ENCODE measurements at places on chromosomes 7 and 10.
A peak's percentile ranks its signal among the peaks of the same experiment; 100 is the strongest.

GRCh38 chr7:12056381-12056780 lies 154.7 kb upstream of the TMEM106B start:
- no peaks in the 10 kb centered on the region for H3K27me3 ChIP-seq
- no peak overlapping the region for H3K4me3 ChIP-seq
- H3K27ac ChIP-seq: no peak overlapping the region
- no peaks in the 10 kb centered on the region for H3K36me3 ChIP-seq

DNA sequence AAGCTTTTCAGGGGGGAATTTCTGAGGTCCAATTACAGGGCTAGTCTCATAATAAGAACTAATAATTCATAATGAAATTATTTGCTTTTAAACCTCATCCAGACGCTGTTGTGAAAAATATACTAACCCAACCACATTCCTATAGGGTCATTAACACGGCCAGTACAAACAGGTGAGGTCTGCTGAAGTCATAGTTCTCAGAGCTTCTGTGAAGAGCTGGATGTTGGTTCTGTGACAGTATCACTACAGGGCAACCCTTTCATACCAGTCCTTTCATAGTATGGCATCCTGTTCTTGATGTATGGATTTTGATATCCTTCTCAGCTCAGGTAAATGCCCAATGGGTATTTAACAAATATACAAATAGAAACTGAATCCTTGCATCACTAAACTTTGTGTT lies 62.3 kb upstream of the FAM133B start:
- no peak for DNase-seq
- no peak overlapping the region for H3K4me3 ChIP-seq
- no peak overlapping the region for H3K27ac ChIP-seq
- H3K4me1 ChIP-seq: no peaks in the 10 kb centered on the region
- no peaks in the 10 kb centered on the region for H3K27me3 ChIP-seq
- H3K36me3 ChIP-seq: no peaks in the 10 kb centered on the region

- no peaks in the 10 kb centered on the region for H3K36me3 ChIP-seq
- H3K4me1 ChIP-seq: no peaks in the 10 kb centered on the region
- no peak overlapping the region for H3K27ac ChIP-seq
- H3K27me3 ChIP-seq: no peaks in the 10 kb centered on the region
Measured at GRCh38 chr7:91953618-91954017, 13.0 kb downstream of the AKAP9 start.

- H3K4me1 ChIP-seq: no peaks in the 10 kb centered on the region
- H3K4me3 ChIP-seq: no peak overlapping the region
- no peak for DNase-seq
Measured at GRCh38 chr7:18030758-18031157, 3.1 kb upstream of the PRPS1L1 start.

- H3K4me1 ChIP-seq: no peaks in the 10 kb centered on the region
- no peak for DNase-seq
Measured at GRCh38 chr10:69869291-69869961, 67.7 kb downstream of the COL13A1 start.

- no peaks in the 10 kb centered on the region for H3K27me3 ChIP-seq
- H3K27ac ChIP-seq: no peak overlapping the region
- H3K4me3 ChIP-seq: peak overlapping the region; percentile 90
- peaks cover 6% of the 10 kb centered on the region for H3K4me1 ChIP-seq
- DNase-seq: no peak
Measured at GRCh38 chr7:73308074-73308664, 457 bp downstream of the NSUN5 start.

DNA sequence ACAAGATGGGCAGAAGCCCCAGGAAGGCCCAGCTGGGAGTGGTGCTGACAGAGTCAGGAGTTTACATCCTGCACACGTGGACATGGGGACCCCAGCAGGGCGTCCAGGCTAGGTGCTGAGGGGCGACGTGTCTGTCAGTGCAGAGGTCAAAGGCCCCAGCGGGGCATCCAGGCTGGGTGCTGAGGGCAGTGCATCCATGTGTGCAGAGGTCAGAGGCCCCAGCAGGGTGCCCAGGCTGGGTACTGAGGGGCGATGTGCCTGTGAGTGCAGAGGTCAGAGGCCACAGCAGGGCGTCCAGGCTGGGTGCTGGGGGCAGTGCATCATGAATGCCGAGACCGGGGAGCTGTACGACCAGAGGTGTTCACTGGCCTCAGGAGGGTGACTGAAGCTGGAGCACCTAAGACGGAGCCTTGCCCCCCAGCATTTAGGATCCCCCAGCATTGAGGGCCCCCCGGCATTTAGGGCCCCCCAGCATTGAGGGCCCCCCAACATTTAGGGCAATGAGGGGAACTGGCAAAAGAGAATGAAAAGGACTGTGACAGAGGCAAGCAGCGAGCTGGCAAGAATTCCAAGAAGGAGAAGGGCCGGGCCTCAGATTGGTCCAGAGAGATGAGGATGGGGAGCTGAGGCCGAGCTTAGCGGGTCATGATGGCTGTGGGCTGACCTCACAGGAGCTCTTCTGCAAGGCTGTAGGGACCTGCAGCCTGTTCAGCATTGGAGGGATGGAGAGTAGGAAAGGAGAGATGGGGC lies 474.9 kb downstream of the PTPRN2 start:
- no peaks in the 10 kb centered on the region for H3K36me3 ChIP-seq
- no peaks in the 10 kb centered on the region for H3K4me1 ChIP-seq
- H3K4me3 ChIP-seq: no peak overlapping the region
- no peak overlapping the region for H3K27ac ChIP-seq
- DNase-seq: no peak

DNA sequence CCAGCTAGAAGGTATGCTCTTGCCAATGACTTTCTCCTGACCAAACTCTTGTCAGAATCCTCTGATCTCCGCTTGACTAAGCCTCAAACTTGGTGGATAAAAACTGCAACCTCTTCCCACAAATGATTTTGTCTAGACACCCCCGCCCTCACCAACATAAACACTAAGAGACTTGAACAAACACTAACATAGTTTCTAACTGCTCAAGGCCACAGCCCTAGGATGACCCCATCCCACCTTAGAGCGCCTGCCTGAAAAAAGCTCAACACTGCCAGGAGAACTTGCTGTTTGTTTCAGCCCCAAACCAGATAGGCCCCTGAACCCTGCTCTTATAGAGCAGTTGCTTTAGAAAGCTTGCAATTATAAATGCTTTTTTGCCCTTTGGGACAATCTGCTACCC lies 71.8 kb downstream of the LRRN3 start:
- no peaks in the 10 kb centered on the region for H3K4me1 ChIP-seq
- no peak overlapping the region for H3K4me3 ChIP-seq
- no peak for DNase-seq

DNA sequence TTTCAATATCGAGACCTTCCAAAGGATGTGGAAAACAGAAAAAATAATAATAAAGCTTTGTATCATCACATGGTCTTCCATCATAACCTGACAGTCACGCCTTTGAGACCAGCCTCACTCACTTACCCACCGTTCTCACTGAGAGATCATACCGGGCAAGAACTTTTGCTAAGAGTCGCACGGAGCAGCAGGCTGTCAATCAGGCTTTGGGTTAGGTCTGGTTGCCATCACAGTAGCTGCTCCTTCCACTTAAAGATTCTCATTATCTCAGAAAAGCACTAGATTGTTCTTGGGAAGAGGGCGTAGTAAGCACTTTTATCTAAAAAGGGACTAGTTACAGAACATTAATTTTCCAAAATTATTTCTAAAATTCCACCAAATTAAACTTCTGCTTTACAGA lies 2.0 kb downstream of the RELN start:
- no peak overlapping the region for H3K27ac ChIP-seq
- H3K36me3 ChIP-seq: no peaks in the 10 kb centered on the region
- no peak for DNase-seq
- H3K4me3 ChIP-seq: no peak overlapping the region
- peaks cover 12% of the 10 kb centered on the region for H3K4me1 ChIP-seq

DNA sequence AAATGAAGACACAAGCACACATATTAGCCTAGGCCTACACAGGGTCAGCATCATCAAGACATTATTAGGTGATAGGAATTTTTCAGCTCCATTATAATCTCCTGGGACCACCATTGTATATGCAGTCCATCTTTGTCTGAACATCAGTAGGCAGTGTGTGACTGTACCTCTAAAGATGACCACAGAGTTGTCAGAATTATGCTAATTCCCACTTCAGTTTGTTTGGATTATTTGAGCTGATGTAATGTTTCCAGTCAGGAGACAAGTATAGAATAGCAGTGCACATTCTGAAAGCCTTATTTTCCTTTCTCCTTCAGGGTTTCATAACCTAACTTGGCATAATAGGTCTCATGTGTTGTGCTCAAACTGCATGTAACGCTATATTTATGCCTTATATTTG lies 306.4 kb downstream of the NXPH1 start:
- no peak overlapping the region for H3K4me3 ChIP-seq
- no peaks in the 10 kb centered on the region for H3K27me3 ChIP-seq
- no peak overlapping the region for H3K27ac ChIP-seq
- no peak for DNase-seq
- no peaks in the 10 kb centered on the region for H3K36me3 ChIP-seq
- no peaks in the 10 kb centered on the region for H3K4me1 ChIP-seq

GRCh38 chr7:15652776-15653290 lies 33.6 kb downstream of the MEOX2 start:
- H3K4me3 ChIP-seq: no peak overlapping the region
- no peak for DNase-seq
- H3K27me3 ChIP-seq: no peaks in the 10 kb centered on the region
- no peak overlapping the region for H3K27ac ChIP-seq
- H3K4me1 ChIP-seq: no peaks in the 10 kb centered on the region

GRCh38 chr10:99633832-99634231 lies 13.6 kb upstream of the SLC25A28 start:
- H3K27ac ChIP-seq: no peak overlapping the region
- no peak overlapping the region for H3K4me3 ChIP-seq
- H3K4me1 ChIP-seq: no peaks in the 10 kb centered on the region
- no peak for DNase-seq

DNA sequence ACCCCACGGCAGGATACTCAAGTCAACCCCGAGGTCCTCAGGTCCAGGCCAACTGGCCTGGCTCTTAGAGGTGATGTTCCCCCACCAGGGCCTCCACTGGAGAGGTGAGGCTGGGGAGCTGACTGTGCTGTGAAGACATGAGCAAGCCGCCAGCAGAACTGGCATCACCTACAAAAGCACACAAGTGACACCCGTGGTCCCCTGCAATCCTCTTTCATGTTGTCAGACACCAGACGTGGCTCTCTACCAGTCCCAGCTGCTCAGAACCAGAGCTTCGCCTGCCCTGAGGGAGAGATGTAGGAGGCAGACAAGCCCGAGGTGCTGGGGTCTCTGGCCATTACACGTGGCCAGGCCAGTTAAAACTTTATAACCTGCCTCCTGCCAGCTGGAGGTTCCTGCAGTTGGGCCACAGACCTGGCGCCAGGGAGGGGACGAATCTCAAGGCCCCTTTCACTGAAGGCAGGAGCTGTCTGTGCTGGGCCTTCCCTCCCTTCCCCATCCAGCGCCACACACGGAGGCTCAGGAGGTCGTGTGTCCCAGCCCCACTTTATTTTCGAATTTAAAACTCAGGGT lies 2.2 kb downstream of the COMTD1 start:
- DNase-seq: no peak
- peaks cover 30% of the 10 kb centered on the region for H3K36me3 ChIP-seq
- no peaks in the 10 kb centered on the region for H3K27me3 ChIP-seq
- H3K27ac ChIP-seq: peak overlapping the region; percentile 65

- H3K27me3 ChIP-seq: no peaks in the 10 kb centered on the region
- H3K4me3 ChIP-seq: no peak overlapping the region
- H3K4me1 ChIP-seq: no peaks in the 10 kb centered on the region
- H3K36me3 ChIP-seq: no peaks in the 10 kb centered on the region
- DNase-seq: no peak
- no peak overlapping the region for H3K27ac ChIP-seq
Measured at GRCh38 chr10:35236739-35237138, 99.6 kb upstream of the CCNY start.

DNA sequence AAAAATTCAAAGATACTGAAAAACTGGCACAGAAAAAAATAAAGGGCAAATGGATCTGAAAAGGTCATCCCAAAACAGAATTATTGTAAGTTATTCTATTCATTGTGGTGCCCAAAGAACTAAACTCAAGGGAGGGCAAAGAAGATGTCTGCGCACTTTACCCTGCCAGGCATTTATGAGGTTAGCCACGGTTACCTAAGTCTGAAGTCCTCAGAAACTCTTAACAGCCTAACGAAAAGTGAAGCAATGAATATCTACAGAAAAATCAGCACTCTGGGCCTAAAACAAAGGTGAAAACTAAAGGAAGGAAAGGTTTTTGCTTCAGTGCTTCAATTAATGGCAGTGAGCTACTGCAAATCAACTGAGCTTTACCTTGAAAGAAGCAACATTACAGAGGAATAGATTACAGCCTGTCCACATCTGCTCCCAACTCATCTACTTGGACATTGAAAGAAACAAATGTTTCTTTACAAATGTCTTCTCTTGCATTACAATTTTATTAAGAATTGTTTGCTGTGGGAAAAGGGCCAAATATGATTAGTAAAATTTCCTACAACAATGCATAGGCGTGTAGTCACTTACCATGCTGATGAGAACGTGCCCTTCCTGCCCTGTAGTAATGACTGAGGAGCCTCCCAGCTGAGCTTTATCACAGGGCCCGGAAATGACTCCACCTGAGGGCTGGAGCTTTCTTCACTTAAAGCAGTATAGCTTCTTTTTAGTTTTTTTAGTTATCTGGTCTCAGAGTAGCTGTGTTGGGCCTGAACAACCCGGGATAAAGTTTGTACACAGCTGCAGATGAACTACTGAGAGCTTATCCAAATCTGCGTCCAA lies at the start of gene TUBAL3:
Gene TUBAL3 (minus strand): TSS at position 621 of the 834 bp plus-strand sequence. CDS start 36 bp downstream, at position 585.
- no peak for DNase-seq
- H3K4me1 ChIP-seq: no peaks in the 10 kb centered on the region
- H3K27ac ChIP-seq: no peak within 1 kb of the TSS
- H3K36me3 ChIP-seq: no peaks in the 10 kb centered on the region
- no peak within 1 kb of the TSS for H3K4me3 ChIP-seq

GRCh38 chr10:44934416-44935200 lies 23.5 kb downstream of the TMEM72 start:
- no peaks in the 10 kb centered on the region for H3K27me3 ChIP-seq
- H3K4me3 ChIP-seq: no peak overlapping the region
- DNase-seq: peak; percentile 33
- H3K4me1 ChIP-seq: peaks cover 6% of the 10 kb centered on the region

GRCh38 chr7:66921396-66921917 lies 432 bp downstream of the TMEM248 start:
- no peaks in the 10 kb centered on the region for H3K36me3 ChIP-seq
- H3K4me1 ChIP-seq: peaks cover 29% of the 10 kb centered on the region
- peak overlapping the region; percentile 84 for H3K27ac ChIP-seq
- H3K4me3 ChIP-seq: peak overlapping the region; percentile 85

- no peak for DNase-seq
- no peak overlapping the region for H3K4me3 ChIP-seq
- H3K36me3 ChIP-seq: no peaks in the 10 kb centered on the region
- no peak overlapping the region for H3K27ac ChIP-seq
- H3K27me3 ChIP-seq: no peaks in the 10 kb centered on the region
Measured at GRCh38 chr7:47777531-47778152, 170.6 kb downstream of the PKD1L1 start.

DNA sequence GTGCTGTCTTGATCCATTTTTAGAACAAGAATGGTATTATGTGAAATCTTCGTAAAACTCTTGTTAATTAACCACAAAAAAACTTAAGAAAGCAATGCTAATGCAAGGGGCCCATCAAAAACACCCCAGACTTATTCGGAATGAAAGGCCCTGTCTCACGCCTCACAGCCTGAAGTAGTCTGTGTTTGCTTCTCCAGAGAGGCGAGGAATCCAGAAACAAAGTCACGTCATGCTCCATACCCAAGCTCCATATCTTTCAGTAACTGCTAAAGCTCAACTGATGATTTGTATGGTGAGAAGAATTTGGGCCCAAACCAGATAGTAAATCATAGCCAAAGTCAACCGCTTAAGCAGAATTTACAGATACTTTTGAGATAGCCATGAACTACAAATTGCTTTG lies 155.4 kb downstream of the ATE1 start:
- H3K4me1 ChIP-seq: no peaks in the 10 kb centered on the region
- H3K27me3 ChIP-seq: no peaks in the 10 kb centered on the region
- no peak for DNase-seq
- no peak overlapping the region for H3K4me3 ChIP-seq
- no peak overlapping the region for H3K27ac ChIP-seq
- H3K36me3 ChIP-seq: no peaks in the 10 kb centered on the region

All from liver (tissue), 10 donors.